ENCODE measurements at places on chromosomes 2 and 18.

DNA sequence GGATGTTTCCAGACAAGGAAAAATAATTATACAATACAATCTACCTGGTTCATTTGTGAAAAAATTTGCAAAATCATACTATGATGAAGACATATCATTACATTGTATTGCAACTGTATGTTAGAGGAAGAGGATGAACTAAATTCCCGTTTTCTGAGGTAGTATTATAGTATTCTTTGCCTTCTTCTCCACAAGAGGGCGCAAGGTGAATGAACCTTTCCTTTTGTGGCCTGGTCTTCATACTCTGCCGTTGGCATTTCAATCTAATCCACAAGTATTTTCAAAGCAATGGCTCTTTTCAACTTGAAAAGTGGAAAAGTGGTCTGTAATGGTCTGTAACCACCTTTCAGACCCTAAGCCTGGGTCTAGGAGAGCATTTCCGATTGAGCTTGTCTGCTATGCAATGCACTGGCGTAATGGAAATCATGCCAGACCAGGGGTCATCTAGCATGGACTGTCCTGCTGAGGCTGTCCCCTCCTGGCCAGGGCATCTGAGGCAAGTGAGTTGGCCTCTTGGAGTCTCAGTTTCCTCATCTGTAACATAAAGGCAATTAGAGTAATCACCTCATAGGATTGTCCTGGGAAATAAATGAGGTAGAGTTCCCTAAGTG is 30.8 kb upstream of the ZNF396 start:
- peak; percentile 72 for DNase-seq

DNA sequence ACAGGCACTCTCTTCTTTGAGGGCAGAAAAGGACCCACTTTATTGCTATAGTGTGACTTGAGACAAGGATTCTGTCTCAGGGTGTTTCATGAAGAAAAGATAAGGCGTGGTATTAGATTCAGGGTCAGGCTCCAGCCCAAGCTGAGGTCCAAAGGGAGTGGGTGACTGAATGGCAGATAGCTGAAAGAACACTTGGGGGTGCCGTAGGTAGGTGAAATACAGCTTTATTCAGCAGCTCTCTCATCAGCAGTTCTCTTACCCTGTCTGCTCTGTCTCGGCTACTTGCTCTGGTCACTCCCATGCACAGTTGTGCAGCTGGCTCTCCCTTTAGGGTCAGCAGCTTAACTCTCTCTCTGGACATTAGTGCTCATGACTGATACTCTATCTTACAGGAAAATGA is 379.9 kb downstream of the LPIN1 start:
- no peak for DNase-seq

GRCh38 chr2:231399853-231400680 is 4.6 kb downstream of the B3GNT7 start:
- DNase-seq: no peak

- DNase-seq: no peak
Measured at GRCh38 chr18:45417392-45417791, 197.9 kb upstream of the SLC14A2 start.

GRCh38 chr2:218168635-218169462 is 2.1 kb upstream of the CXCR1 start:
- DNase-seq: no peak

DNA sequence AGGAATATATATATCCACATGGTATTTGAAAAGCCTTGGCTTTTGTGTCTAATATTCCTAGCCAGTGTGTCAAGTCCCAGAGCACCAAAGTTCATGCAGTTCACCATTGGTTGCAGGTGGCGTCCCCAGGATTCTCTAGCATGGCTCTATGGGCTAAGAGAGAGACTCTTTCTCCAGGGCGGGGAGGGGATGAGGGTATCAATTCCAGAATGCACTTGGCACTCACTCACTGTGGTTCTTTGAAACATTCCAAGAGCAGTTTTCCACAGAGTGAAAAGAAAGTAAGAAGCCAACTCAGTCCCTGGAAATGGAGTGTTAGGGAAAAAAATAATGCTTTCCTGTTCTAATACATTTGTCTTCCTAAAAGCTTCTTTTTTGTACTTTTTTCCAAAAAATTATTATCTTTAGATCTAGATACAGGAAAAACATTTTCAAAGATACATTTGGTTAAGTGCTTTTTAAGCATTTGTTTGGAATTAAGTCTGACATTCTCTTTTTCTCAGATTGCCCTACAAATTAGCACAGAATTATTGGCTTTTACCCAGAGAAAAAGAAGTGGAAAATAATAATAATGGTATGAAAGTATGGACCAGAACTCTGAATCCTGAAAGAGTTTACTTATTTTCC is 239.9 kb downstream of the PAX3 start:
- no peak for DNase-seq

DNA sequence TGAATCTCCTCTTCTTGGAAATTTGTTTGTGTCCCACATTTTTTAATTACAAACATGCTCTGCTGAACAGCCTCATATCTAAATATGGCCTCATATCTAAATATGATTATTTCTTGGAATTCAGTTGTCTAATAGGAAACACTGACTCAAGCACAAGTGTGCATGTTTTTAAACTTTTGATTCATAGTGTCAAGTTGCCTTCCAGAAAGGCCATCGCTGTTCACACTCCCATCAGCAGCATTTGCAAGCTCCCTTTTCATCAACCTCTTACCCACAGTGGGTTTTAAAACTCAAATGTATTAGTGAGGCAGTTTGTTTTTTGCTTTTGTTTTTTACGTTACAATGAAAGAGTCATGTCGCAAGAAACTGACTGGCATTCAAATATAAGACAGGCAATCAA is 65.2 kb upstream of the SMAD2 start:
- DNase-seq: no peak

GRCh38 chr2:230976671-230977171 is 19.2 kb upstream of the SPATA3 start:
- DNase-seq: no peak

- no peak for DNase-seq
Measured at GRCh38 chr2:157894694-157895435, 18.7 kb upstream of the ACVR1 start.

DNA sequence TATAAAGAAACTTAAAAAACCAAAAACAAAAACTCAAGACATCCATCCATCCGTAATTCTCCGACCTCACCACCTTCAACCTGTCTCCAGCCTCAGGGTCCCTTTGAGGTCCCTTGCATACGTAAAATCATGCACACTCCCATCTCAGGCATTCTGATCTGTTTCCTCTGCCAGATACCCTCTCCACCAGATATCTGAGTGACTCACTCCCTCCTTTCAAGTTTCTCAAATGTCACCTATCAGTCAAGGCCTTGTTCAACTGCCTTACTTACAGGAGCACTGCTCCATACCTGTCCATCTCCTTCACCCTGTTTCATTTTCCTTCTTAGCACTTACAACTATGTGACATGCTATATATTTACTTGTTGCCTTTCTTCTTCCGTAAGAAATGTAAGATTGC is 369.3 kb downstream of the NBAS start:
- DNase-seq: no peak

- DNase-seq: no peak
Measured at GRCh38 chr2:173708806-173709205, 256.4 kb downstream of the SP3 start.

DNA sequence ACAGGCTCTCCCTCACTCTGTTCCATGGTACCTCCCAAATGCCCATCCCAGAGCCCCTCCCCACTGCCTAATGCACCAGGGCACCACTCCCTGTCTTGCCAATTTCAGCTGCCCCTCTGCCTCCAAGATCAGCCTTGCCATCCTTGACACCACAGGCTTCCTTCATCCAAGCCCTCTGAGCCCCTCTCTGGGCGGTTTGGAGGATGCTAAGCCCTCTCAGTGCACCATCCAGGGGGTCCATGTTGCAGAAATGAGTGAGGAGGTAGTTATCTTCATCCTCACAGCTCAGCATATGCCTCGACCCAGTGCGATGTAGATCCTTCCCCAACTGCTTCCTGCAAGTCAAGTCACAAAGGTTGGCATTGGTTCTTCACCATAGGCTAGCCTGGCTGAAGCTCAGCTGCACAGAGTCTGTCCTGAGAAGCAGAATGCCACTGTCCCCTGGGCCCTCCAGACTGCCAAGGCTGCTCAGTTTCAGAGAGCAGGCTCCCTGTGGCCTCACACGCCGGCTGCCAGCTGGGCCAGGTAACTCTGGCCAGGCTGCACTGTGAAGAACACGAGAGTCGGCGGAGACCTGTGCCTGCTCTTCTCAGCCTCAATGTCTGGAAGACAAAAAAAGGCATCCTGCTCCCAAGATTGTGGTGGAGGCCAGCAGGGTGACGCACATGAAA is 9.9 kb upstream of the MAP3K2 start:
- DNase-seq: no peak

- DNase-seq: no peak
Measured at GRCh38 chr18:13131283-13131682, 87.3 kb upstream of the LDLRAD4 start.

DNA sequence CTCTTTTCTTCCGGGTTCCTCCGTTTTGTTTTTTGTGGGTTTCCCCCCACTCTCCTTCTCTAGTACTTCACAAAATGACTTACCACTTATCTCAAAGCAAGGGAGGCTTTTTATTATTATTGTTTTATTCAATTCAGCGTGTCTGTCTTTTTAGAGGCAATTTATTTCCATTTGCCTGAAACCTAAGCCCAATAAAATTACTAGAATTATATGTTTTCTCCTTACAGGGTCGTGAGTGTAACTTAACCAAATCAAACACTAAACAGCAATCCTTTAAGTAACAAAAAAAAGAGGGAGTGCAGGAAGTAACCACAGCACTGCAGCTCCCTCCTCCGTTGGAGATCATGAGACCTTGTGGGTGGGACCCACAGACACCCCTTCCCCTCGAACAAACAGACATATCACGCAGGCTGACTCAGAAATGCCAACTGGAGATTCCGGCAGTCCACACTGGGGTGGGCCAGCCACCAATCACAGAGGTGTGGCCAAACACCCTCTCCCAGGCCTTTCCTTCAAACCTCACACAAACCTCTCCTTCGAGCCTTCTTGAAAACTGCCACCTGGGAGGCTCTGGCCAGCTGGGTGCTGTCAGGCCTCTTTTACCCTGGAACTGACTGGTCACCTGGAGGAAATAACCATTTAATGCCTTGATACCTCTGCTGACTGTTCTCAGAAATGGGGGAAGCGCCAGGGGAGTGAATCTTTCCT is 207.1 kb upstream of the SMAD2 start:
- DNase-seq: no peak

GRCh38 chr2:237234268-237234667 is 148.6 kb downstream of the COPS8 start:
- no peak for DNase-seq

DNA sequence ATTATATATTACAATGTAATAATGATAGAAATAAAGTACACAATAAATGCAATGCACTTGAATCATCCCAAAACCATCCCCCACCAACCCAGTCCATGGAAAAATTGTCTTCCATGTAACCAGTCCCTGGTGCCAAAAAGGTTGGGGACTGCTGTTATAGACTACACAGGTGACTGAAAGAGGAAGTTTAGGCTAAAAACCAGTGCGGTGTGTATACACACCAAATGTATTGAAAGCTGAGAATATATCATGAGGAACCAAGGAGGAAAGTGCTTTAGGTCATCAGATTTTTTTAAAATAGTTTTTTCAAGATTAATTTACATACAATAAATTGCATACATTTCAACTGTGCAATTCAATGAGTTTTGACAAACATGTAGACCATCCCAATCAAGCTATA is 20.5 kb upstream of the C1D start:
- DNase-seq: no peak

DNA sequence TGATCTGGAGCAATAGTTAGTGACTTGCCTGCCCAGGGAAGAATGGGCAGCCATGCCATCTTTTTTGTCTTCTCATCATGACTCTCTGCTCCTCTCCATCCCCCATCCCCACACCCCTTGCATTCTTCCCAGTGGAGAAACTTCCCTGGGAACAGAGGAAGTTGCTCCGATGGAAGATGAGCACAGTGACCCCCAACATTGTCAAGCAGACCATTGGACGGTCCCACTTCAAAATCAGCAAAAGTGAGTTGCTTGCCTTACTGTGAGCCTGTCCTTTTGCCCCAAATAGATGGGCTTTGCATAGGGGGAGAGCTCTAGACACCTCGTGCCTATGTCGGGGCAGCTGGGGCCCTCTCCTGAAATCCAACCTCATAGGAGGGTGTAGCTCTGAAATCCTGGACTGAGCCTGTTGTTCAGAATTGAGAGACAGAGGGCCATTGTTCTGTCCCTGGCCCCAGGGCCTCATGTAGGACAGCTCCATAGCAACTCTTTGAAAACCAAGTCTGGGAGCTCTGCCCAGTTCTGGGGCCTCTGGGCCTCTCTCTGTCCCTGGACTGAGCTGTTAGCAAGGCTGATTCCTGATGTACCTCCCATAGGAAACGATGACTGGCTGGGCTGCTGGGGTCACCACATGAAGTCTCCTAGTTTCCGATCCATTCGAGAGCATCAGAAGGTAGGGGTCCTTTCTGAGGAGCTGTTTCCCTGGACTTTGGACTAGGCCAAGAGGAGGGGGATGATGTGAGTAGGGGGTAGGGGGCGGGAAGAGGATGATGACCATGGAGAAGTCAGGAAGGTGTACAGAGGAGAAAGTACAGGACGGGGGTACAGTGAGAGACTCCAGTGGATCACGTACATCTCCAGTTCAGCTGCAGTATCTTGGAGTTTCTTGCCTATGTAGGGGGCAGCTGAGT is 35.2 kb downstream of the TTLL4 start:
- no peak for DNase-seq

GRCh38 chr2:239723486-239724193 is 301.5 kb downstream of the NDUFA10 start:
- no peak for DNase-seq

DNA sequence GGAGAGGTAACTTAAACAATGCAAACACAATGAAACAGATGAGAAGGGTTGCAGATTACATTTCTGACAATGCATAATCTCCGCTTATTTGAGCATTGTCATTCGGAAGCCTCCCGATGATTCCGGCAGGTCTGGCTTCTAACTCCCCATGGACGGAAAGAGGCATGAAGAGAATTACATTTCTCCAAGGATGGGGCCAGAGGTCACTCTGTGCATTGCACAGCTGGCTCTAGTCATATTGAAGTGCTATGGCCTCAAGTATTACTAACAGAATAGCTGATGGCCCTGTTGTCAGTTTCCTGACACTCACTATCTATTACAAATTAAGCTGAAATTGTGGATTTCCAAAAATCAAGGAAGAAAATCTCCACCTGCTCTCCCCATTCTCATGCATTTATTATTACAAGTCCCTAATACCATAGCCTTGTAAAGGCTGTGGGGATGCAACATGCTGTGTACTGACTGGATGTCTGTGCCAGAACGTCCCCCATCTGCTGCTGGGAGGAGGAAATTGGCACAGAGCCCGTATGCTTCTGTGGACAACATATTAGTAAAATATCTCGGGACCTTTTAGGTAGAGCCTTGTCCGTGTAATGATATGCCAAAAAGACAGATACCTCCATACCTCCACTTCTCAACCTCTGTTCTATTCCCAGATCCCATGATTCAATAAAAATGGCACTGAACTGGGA is 168.1 kb downstream of the SETBP1 start:
- DNase-seq: no peak

- DNase-seq: no peak
Measured at GRCh38 chr2:79389481-79389880, 123.4 kb upstream of the CTNNA2 start.

- DNase-seq: no peak
Measured at GRCh38 chr18:3081584-3081991, 68.6 kb upstream of the LPIN2 start.

GRCh38 chr2:11281186-11281585 is 63.2 kb downstream of the ROCK2 start:
- DNase-seq: no peak

All from amniotic stem cell (primary cell).